Dermis lymphatic vessel endothelial cell (primary cell): ENCODE measurements at places on chromosomes 7 and 10. TPM values are rescaled to one million over a fixed set of nuclear protein-coding genes. Genes with fewer than 3 reads are reported as not detected.

OR13A1 gene
- not detected in 2 replicates for total RNA-seq

TRIL gene
- 13.5 and 31.8 TPM in 2 replicates for total RNA-seq

CLDN3 gene
- 0.11 TPM in 1 of 2 replicates, not detected in the other for total RNA-seq

ARHGEF35 gene
- under 0.01 and 0.43 TPM in 2 replicates for total RNA-seq

WDFY4 gene
- 0.11 TPM in 1 of 2 replicates, not detected in the other for total RNA-seq

CAV2 gene
- 88.0 and 196 TPM in 2 replicates for total RNA-seq

HOXA7 gene
- 1.4 and 2.5 TPM in 2 replicates for total RNA-seq

GFRA1 gene
- 5.1 and 33.4 TPM in 2 replicates for total RNA-seq

NXPH1 gene
- not detected in 2 replicates for total RNA-seq

CRTAC1 gene
- 5.4 and 11.7 TPM in 2 replicates for total RNA-seq

EPO gene
- not detected in 2 replicates for total RNA-seq

CUZD1 gene
- 0.11 and 0.17 TPM in 2 replicates for total RNA-seq

RAB19 gene
- total RNA-seq = 0.17 TPM in 1 of 2 replicates, not detected in the other

DMBT1 gene
- not detected in 2 replicates for total RNA-seq

GDF10 gene
- under 0.01 and 0.33 TPM in 2 replicates for total RNA-seq

RNF148 gene
- 0.98 and 1.3 TPM in 2 replicates for total RNA-seq

AS3MT gene
- 0.43 and 0.54 TPM in 2 replicates for total RNA-seq

GJD4 gene
- total RNA-seq = not detected in 2 replicates

PTEN gene
- 92.7 and 111 TPM in 2 replicates for total RNA-seq

NPC1L1 gene
- not detected in 2 replicates for total RNA-seq

BCAP29 gene
- total RNA-seq = 74.1 and 79.2 TPM in 2 replicates

CCDC172 gene
- total RNA-seq = not detected in 2 replicates

ZNF467 gene
- total RNA-seq = 6.1 and 7.2 TPM in 2 replicates

ATOH7 gene
- not detected in 2 replicates for total RNA-seq

MYL10 gene
- not detected in 2 replicates for total RNA-seq

LRIT1 gene
- not detected in 2 replicates for total RNA-seq

SLC26A5 gene
- 1.5 and 2.3 TPM in 2 replicates for total RNA-seq

INSYN2A gene
- under 0.01 TPM in 1 of 2 replicates, not detected in the other for total RNA-seq

CALHM1 gene
- total RNA-seq = not detected in 2 replicates

HOXA6 gene
- 1.8 and 2.7 TPM in 2 replicates for total RNA-seq

HECTD2 gene
- total RNA-seq = 5.7 and 7.9 TPM in 2 replicates

C10orf105 gene
- not detected in 2 replicates for total RNA-seq

CDC14C gene
- under 0.01 TPM in 1 of 2 replicates, not detected in the other for total RNA-seq

SMARCD3 gene
- 1.3 and 2.1 TPM in 2 replicates for total RNA-seq

SLC39A12 gene
- total RNA-seq = not detected in 2 replicates

GIMAP5 gene
- 420 and 509 TPM in 2 replicates for total RNA-seq

HACD1 gene
- total RNA-seq = 14.7 and 17.9 TPM in 2 replicates

GPR146 gene
- total RNA-seq = 21.7 and 24.7 TPM in 2 replicates

TMEM229A gene
- not detected in 2 replicates for total RNA-seq

CRHR2 gene
- not detected in 2 replicates for total RNA-seq

PVRIG gene
- total RNA-seq = 2.6 TPM in 1 of 2 replicates, not detected in the other

FAM180A gene
- total RNA-seq = under 0.01 TPM in 1 of 2 replicates, not detected in the other

SFTPA1 gene
- total RNA-seq = under 0.01 TPM in 1 of 2 replicates, not detected in the other

ARPC1A gene
- 153 and 156 TPM in 2 replicates for total RNA-seq
